Activated effector memory CD4-positive, alpha-beta T cell treated with anti-CD3 and anti-CD28 coated beads, Interleukin-2, amount 50 U/mL, for 16 hours (primary cell): ENCODE measurements at places on chromosomes 6 and 20.

DNA sequence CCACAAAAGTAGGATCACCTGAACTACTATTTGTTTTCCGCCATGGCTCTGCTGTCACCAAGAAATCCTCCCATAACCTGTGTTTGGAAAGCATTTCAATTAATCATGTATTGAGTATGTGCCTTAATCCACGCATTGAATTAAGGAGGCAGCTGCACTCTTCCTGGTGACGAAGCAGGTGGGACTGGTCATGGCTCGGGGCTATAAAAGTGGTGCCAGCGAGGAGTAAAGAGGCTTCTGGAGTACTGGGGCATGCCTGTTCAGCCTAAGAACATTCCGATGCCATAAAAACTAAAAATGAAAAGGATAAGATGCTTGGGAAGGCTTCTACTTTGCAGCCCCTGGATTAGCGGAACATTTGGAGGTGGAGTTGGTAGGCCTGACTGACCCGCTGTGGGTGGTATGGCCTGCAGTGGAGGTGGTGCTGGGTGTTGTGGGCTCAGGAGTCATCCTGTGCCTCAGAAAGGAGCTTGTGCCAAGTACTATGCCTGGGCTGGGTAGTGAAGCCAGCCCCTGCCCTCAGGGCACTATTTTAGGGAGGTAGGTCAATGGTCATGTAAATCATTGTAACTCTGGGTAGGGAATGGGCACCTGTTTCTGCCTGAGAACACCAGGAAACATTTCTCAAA is 110.5 kb downstream of the B3GAT2 start:
- no peak for DNase-seq

GRCh38 chr6:25749837-25750236 is 4.7 kb upstream of the SLC17A4 start:
- no peak for DNase-seq

DNA sequence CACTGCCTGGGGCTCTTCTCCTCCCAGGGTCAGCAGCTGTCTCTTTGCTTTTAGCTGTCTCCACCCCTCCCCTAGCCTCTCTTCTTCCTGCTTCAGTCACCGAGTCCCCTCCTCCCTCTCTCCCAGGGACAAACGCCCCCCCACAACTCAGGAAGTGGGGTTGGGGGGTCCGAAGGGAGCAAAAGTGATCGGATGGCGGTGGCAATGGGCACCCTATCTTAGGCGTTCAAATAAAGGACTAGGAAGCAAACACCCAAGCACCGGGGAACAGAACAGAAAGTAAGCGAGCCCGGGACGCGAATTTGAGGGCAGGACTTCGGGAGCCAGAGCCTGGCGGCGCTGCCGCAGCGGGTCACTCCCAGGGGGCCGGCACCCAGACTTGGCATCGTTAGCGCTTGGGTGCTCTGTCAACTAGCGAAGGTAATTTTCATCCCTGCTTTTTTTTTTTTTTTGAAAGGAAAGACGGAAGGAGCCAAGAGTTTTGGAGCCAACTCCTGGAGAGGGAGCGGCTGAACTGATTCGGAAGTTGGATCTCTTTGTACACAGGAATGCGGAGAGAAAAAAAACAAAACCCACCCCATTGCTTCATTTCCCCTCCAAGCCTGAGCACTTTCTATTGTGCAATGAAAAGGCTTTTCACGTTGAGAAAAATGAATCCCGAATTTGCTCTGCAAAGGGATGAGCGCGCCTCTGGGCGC is 815 bp upstream of the ITPR3 start:
- peak; percentile 77 for DNase-seq

DNA sequence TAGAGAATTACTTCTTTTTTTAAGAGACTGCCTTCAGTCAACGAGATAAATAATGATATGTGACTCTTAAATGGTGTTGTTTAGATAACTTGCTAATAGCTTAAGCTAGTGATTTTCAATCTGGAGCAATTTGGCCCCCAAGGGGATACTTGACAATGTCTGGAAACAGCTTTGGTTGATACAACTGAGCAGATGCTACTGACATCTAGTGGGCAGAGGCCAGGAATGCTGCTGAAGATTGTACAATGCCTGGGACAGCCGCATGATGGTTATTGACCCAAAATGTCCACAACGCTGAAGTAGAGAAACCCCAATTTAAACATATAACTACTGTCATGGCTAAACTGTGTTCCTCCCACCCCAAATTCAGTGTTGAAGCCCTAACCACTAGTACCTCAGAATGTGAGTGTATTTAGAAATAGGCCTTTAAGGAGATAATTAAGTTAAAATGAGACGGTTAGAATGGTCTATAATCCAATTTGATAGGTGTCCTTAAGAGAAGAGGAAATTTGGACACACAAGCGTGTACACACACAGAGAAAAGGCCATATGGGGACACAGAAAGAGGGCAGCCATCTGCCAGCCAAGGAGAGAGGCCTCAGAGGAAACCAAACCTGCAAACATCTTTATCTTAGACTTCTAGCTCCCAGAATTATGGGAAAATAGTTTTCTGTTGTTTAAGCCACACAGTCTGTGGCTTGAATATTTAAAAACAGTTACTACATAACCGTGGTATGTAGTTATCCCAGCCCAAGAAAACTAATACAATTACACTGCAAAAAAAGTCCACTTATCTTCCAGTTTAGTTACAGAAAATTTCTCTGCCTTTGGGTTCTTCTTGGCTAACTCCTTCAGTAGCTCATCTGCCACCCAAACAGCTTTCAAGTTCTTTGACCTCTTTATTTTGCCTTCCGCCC is 22.2 kb downstream of the RWDD2A start:
- peak; percentile 80 for DNase-seq

DNA sequence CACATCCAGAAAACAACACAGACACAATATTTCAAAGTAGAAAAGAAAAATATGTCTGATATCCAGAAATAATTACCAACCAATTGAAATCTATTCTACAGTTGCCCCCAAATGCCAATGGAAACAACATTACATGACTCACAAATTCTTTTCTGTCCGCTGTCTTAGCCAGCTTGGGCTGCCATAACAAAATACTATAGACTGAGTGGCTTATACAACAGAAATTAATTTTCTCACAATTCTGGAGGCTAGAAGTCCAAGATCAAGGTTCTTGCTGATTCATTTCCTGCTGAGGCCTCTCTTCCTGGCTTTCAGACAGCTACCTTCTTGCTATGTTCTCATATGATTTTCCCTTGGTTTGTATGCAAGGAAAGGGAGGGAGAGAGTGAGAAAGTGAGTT is 698.1 kb downstream of the DHX35 start:
- no peak for DNase-seq

- no peak for DNase-seq
These were observed 196.5 kb downstream of the ARHGAP18 start for GRCh38 chr6:129513471-129513870.

DNA sequence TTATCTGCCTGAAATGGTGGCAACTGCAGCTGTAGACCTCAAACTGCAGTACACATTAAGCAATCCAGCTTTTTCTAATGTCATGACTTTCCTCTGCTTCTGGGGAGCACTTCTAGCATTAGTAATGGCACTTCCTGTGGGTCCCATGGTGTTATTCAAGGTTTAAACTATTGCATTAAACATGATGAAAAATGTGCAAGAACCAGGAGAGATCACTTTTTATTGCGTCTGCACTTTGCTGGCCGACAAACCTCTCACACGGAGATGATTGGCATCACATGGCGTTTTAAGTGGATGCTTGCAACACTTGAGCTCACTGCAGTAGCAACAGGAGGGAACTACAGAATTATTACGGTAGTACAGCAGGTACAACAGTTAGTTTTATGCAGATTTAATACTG is 148.4 kb downstream of the HIVEP2 start:
- DNase-seq, result no peak

GRCh38 chr6:6314596-6314995 is 5.9 kb downstream of the F13A1 start:
- DNase-seq, result no peak

DNA sequence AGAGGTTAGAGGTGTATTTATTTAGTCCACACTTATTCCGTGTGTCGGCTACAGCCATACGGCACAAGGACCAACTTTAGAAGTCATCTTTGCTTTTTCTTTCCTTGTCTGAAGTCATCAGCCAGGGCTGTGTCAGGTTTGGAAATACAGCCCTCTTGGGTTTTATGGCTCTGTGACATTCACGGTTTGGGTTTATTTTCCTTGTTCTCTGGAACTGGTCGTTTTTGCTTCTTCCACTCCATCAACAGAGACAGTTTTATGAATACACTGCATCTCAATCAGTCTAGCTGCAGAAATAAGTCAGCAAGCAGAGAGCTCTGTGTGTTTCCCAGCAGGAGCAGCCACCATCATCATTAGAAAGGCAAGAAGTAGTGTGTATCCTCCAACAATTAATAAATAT is 132.5 kb downstream of the TBC1D7 start:
- DNase-seq, result no peak

- DNase-seq, result no peak
These were observed 211.7 kb upstream of the PRND start for GRCh38 chr20:4509825-4510522.

DNA sequence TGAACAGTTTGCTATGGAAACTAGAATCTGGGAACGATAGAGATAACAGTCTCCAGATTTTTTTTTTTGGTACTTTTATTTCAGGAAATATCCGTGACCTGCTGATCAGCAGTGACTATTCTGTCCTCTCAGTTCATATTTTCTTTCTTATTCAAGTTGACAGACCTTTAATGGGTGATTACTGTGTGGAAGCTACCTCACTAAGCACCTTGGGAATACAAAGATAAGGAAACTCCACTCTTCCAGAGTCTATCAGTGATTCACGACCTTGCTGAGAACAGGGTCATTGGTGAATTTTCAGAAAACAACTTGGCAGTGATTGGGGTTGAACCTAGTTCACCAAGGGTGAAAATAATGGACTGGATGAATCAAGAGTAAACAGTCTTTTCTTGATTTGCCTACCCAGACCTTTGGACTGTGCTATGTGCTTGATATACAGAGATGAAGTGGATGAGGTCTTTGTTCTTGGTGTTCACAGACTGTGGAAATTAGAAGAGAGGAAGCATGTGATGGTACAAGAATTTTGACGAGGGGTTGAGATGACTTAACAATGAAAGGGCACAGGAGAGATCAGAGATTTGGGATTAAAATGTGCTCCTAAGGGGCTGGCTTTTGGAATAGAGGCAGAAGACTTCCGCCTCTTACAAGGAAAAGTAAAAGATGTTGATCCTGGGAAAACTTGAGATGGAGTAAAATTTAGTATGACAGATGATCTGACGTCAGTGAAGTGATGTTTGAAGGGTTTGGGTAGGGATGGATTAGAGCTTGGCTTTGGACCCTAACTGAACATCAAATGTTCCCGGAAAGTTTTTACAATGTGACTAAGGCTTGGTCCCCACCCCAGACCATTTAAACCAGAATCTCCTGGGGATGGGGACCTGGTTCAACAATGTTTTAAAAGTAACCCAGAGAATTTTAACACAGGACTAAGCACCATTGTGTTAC is 1.2 kb downstream of the KAT14 start:
- no peak for DNase-seq

DNA sequence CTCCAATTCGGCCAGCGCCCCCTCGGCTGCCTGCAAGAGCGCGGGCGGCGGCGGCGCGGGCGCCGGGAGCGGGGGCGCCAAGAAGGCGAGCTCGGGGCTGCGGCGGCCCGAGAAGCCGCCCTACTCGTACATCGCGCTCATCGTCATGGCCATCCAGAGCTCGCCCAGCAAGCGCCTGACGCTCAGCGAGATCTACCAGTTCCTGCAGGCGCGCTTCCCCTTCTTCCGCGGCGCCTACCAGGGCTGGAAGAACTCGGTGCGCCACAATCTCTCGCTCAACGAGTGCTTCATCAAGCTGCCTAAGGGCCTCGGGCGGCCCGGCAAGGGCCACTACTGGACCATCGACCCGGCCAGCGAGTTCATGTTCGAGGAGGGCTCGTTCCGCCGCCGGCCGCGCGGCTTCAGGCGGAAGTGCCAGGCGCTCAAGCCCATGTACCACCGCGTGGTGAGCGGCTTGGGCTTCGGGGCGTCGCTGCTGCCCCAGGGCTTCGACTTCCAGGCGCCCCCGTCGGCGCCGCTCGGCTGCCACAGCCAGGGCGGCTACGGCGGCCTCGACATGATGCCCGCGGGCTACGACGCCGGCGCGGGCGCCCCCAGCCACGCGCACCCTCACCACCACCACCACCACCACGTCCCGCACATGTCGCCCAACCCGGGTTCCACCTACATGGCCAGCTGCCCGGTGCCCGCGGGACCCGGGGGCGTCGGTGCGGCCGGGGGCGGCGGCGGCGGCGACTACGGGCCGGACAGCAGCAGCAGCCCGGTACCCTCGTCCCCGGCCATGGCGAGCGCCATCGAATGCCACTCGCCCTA is 963 bp downstream of the FOXF2 start:
- DNase-seq, result no peak

DNA sequence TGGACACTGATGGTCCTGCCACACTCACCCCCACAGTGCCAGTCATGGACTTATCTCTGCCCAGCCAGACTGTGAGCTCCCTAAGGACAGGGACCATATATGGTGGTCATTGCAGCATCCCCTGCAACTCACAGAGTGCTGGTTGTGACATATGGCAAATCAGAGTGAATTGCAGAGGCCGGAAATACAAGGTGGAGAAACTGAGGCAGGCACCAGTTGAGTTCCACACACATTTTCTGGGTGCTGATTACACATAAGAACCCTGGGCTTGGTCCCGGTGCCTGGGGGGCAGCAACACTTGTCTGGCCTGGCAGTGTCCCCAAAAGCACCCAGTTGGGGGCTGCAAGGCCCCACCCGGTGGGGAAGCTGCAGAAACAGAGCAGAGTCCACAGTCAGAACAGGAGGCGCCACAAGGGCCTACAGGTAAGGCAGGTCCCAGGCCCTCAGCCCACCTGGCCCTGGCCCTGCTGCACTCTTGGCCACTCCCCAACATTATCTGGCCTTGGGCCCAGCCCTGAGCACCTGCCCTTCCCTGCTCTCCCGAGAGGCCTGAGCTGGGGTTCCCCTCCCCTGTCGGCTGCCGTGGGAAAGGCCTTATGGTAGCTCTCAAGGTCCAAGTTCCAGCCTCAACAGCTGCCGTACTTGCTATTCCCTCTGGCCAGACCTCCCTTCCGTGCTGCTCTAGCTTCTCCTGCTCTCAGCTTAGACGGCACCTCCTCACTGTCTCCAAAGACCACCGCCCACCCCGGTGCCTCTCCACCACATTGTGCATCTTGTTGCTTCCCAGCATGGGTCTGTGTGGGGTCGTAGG is 140.8 kb upstream of the PTPN1 start:
- DNase-seq, result no peak
